ENCODE measurements at places on chromosomes 5 and 9.

DNA sequence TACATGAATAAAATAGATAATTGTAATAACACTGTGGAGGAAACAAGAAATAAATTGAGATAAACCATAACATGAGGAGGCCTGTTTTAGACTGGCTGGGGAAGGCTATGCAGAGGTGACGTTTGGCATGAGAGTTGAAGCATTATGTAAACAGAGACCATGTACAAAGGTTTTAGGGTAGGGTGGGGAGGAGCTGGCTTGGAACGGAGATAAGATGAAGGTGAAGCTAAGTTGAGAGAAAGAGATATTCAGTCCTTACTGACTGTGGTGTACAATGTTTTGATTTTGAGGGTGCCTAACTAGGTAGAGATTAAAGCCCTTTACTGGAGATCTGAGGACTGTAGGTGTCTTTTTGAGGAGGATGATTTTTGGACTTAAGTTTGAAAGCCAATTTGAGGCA, 17.8 kb downstream of the MAN2A1 start:
- no peak for DNase-seq

- no peak for DNase-seq
These were observed 32.3 kb downstream of the TMEM174 start for GRCh38 chr5:73205305-73205704.

- no peak for DNase-seq
These were observed 97.2 kb downstream of the F2RL2 start for GRCh38 chr5:76525956-76526355.

GRCh38 chr5:6490693-6491092, 42.0 kb downstream of the UBE2QL1 start:
- DNase-seq = no peak

DNA sequence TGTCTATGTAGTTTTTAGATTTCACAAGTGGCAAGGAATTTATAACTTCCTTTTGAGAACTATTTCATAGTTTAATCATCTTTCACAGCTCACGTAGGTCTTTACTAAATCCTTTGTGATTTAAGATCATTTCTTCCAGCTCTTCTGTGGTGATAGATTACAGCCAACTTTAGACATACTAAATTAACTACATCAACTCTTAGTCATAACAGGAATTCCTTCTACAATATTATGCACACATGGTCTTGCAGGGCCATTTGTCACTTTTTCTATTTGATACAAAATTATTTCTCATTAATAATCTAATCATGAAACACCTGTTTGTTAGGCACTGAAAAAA, 208.4 kb downstream of the PDE4D start:
- DNase-seq = no peak

DNA sequence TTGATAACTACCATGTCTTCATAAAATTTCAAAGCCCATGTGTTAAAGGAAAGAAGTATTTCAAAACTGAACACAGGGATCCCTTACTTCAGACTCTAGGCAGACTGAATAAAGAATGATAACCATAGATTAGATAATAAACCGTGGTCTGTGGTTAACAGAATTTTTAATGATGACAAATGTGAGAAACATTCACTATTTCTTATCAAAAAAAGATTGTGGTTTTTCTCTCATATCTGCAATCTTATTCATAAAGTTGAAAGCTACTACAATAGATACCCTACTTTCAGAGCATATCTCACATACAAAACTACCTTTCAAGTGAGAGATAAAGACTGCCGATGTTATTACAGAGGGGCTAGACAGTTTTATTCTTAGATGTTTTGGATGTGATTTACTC, 816.8 kb upstream of the DMAC1 start:
- DNase-seq = no peak

- no peak for DNase-seq
These were observed 6.2 kb downstream of the TMEM8B start for GRCh38 chr9:35835216-35835632.

- no peak for DNase-seq
These were observed 452.9 kb upstream of the DMAC1 start for GRCh38 chr9:8252445-8252844.

All from GM20000 (cell line).